Ovary (tissue), 10 donors: ENCODE measurements at places on chromosomes 1 and 21. TPM values are rescaled to one million over a fixed set of nuclear protein-coding genes. Genes with fewer than 3 reads are reported as not detected.

The FNDC5 gene
- total RNA-seq = 15.2 TPM

The CD1D gene
- total RNA-seq = 0.18 TPM

The ITSN1 gene
- 33.0 TPM for total RNA-seq

The PHF13 gene
- total RNA-seq = 16.5 TPM

The MATN1 gene
- 0.86 TPM for total RNA-seq
